ENCODE measurements at places on chromosomes 2 and 18.

DNA sequence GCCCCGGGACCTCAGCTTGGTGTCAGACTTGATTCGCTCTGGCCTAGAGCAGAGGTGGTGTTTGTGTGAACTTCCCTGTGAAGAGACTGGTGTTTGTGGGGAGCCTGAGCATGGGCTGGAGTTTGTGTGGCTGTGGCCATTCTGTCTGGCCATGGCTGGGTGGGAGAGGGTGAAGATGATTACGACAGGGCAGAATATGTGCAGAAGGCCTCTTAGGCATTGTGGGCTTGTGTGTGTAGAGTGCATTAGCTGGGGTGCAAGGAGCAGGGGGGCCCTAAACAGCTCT lies 10.5 kb downstream of the OBSL1 start:
- no peak for DNase-seq

- no peak for DNase-seq
Measured at GRCh38 chr18:41604964-41605363, 350.1 kb upstream of the PIK3C3 start.

DNA sequence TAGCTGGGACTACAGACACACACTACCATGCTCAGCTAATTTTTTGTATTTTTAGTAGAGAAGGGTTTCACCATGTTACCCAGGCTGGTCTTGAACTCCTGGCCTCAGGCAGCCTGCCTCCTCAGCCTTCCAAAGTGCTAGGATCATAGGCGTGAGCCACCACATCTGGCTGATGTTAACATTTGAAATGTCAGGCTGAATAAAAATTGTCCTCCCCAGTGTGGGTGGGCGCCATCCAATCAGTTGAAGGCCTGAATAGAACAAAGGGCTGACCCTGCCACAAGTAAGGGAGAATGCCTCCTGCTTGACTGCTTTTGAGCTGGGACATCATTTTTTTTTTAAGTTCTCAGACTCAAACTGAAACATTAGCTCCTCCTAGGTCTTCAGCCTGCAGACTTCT lies 21.0 kb upstream of the RHOB start:
- DNase-seq: no peak

DNA sequence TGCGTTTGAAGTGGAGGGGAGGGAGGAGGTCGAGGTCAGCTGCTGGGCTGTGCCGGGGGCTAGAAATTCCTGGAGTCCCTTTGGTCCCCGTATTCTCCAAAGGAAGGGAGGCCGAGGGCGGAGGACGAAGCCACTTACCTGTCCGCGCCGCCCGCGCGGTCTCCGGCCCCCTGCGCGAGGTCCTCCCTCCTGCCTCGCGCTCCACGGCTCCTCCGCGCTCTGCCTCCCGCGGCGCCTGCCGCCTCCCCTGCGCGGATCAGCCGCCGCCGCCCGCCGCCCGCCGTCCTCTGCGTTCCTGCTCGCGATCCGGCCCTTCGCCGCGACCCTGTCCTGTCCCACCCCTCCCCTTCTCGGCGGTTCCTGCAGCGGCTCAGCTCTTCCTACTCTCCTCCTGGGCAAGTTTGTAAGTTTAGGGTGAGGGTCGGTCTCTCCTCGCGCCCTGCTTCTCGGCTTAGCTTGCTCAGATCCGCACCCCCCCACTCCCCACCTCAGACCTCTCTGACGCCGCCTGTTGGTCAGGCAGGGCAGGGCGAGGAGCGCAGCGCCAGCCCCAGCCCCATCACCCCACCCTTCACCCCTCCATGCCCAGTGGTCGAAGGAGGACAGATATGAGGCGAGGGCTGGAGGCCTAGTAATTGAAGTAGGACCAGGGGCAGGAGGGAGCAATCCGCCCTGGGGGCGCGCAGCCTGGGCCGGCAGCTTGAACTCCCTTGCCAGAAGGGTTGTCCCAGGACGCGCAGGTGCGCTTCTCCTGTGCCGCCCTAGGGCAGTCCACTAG lies 9.7 kb upstream of the SKOR2 start:
- DNase-seq: no peak

DNA sequence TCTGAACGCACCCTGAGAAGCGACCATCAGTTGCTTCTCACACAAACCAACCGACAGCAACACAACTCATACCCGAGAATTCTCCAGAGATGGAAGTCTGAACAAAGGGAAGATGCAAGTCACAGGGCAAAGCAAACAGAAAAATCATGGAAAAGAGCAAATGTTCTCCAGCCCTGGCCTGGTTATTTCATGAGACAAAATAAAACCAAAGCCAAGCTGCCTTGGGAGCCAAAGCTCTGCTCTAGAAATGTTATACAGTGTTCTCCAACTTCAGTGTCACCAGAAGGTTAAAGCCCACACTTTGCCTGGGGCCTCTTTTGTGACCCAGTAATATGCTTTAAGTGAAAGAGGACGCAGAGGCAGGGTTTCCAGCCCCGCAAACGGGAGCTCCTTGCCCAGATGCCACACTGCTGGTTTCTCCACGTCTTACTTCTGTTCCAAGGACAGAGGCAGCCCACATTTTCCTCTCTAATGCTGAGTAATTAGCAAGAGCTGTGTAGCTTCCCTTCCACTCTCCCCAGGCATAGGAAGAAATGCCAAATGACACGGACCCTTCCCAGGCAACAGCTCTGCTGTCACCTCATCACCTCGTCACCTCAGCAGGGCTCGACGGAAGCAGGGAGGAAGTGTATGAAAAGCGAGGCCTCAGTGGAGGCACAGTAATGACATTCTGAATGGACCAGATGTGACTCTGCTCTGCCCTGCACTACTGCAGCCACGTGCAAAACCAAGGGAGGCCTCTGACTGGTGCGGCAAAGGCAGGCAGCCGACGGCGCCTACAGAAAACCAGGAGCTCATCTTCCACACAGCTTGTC lies 64.7 kb downstream of the FBXO15 start:
- no peak for DNase-seq

- peak; percentile 71 for DNase-seq
Measured at GRCh38 chr18:69885841-69886531, 61.7 kb downstream of the CD226 start.

GRCh38 chr18:34592961-34593382 lies 117.1 kb upstream of the DTNA start:
- no peak for DNase-seq

- DNase-seq: no peak
Measured at GRCh38 chr2:146321175-146321574, 1523.7 kb upstream of the ACVR2A start.

GRCh38 chr2:128973566-128973965 lies 654.9 kb upstream of the HS6ST1 start:
- DNase-seq: no peak

- DNase-seq: no peak
Measured at GRCh38 chr18:42229211-42230210, 274.5 kb downstream of the PIK3C3 start.

DNA sequence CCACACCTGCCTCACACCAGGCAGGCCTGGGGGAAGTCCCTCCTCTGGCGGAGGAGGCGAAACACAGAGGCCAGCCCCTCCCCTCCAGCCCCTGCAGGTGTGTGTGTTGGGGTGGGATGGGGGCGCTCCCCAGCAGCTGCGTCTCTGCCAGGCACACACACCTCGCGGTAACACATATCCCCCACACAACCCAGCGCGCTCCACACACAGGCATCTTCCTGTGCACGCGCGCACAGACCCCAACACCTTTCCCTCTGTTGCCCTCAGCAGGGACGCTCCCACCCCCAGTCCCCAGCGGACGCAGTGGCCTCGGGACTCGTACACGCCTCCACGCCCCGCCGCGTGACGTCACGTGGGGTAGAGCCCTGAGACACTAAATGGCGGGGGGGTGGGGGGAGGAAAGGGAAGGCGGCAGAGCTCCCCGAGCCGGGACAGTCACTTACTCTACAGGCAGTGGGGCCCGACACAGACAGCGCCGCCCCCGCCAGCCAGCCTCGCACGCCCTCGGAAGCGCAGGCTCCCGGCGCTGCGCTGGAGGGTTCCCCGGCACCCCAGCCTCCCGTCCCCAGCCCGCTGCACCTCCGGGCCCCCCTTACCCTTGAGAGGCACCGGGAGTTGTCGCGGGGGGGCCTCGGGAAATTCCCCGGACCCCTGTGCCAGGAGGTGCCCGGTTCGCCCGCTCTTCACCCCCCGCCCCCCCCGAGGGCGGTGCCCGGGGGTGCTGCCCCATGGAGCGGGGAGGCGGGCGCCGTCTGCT lies at the start of gene WNT10A:
Gene WNT10A (plus strand): TSS at position 751 of the 757 bp plus-strand sequence. CDS start 144 bp downstream, outside the sequence.
- peak; percentile 82 for DNase-seq

GRCh38 chr2:197706839-197707207 lies 1.7 kb downstream of the MARS2 start:
- DNase-seq: no peak

GRCh38 chr2:88350331-88351248 lies 101.9 kb downstream of the FOXI3 start:
- peak; percentile 90 for DNase-seq

GRCh38 chr2:188720811-188721605 lies 253.2 kb upstream of the COL3A1 start:
- no peak for DNase-seq

DNA sequence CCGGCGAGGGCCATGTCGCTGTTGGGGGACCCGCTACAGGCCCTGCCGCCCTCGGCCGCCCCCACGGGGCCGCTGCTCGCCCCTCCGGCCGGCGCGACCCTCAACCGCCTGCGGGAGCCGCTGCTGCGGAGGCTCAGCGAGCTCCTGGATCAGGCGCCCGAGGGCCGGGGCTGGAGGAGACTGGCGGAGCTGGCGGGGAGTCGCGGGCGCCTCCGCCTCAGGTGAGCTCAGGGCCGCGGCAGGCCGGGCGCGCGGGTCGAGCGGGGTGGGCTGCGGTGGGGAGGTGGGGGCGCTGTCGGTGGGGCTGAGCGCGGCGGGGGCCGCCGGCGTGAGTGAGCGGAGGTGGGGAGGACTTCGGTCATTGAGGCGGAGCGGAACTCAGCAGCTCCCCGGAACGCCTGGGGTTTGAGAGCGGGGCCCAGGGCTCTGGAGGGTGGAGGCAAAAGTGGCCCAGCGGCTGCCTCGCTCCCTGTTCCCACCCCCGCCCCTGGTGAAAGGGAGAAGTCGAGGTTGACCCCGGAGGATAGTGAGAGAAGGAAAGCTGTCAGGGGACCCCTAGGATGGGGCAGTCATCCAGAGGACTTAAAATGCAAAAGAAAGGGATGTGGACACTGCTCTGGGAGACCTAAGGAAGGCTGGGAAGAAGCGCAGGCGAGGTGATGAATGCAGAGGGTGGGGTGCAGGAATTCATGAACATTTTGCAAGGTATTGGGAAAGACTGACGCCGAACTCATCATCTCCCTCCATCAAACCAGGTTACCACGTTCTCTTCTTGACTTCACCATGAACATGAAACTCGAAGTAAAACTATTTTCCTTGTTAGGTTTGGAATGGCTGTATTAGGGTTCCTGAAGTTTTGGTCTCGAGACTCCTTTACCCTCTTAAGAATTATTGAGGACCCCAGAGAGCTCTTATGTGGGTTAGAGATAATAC lies 633 bp downstream of the MALT1 start:
- DNase-seq: no peak

DNA sequence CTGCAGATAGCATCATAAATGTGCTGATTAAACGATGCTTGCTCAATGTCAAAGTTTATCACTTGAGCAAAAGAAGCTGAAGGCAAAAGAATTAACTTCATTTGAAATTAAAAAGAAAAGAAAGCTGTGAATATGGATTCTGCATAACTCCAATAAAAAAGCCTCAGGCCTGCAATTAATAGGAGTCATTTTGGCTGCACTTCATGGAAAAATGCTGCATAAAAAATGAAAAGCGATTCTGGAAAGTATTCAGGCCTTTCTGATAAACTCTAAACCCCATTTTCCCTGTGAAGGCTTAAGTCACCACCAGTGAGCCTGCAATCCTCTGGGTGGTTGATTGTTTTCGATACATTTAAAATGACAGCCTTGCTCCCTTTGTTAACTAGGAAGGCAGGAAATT lies 1793.4 kb downstream of the SUCLG1 start:
- no peak for DNase-seq

DNA sequence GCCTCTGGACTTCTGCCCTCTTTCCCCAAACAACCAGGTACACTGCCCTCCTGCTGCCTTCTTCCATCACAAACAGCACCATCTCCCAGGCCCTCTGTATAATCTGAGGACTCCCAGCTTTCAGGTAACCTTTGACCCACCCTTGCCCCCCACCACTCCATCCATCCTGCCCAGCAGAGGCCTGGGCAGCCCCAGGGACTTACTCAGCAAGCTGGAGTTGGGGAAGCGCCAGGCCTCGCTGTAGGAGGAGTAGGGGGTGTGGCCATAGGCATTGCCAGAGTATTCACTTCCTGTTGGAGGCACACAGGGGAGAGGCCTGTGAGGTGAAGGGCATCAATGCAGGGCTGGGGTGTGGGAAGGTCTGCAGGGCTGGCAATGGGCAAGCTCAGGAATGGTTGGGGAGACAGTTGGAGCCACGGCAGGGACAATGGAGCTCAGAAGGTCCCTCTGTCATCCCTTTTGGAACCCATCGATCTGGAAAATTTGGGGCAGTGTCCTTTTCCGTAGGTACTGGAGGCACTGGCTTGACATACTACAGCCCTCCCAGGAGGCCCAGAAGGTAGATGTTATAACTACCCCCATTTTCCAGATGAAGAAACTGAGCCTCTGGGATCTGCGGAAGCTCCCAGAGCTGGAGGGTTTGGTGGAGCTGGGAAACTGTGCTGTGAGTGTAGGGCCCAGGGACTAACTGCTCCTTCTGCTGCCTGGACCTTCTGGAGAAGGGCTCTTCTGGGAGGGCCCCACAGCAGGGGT lies 46.3 kb downstream of the PSD4 start:
- DNase-seq: no peak

GRCh38 chr2:15243762-15244161 lies 317.4 kb downstream of the NBAS start:
- DNase-seq: no peak

DNA sequence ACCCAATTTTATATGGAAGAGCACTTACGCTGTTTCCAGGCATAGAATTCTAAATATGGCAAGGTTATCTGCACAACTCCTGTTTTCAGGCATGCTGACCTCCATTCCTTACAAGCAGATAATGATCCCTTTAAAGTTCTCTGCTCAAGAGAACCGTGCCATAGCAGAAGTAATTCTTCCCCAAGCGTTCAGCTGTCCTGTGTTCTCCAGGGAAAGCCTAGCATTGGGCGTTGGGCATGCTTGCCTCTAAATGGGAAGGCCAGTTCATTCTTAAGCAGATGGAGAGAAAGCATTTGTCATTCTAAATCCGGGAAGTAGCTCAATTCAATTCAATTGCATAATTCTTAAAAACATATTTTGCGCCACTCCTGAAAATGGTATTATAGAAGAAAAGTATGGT lies 55.7 kb upstream of the EML4 start:
- no peak for DNase-seq

DNA sequence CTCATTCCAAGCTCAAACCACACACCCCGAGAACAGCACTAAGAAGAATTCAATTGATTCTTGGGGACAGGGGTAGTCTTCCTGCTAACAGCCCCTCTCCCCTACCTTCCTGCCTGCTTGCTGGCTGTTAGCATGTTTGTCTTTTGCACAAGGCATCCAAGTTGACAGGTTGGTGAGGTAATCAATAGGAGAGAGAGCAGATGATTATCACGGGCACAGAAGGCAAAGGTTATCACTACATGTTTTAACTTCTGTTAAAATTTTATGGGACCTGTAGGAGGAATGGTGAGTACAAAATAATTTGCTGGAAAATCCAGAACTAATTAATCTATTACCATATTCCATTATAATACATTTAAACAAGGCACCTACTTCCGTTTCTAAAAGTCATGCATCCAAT lies 442.1 kb upstream of the TCF4 start:
- DNase-seq: no peak
